ENCODE measurements at places on chromosomes 11 and 22.

GRCh38 chr11:63551091-63551888 lies 11.9 kb downstream of the PLAAT2 start:
- DNase-seq = no peak

DNA sequence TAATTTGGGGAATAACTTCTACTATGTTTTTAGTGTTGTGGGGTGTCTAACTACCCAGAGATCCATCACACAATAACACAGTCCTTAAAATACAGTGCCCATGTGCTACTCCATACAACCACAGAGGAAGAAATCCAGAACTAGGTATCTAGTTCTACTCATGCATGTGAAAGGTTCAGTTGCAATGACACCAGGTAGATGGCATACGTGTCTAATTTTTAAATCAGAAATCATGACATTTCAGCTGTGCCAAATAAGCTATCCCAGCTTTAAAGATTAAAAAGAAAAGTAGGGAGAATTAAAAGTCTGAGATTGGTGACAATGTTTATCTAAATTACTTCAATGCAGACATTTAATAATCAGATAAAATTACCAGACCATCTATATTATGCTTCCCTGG lies 122.2 kb downstream of the CD44 start:
- no peak for DNase-seq

GRCh38 chr22:33347002-33347401 lies 288.8 kb upstream of the SYN3 start:
- DNase-seq = no peak

DNA sequence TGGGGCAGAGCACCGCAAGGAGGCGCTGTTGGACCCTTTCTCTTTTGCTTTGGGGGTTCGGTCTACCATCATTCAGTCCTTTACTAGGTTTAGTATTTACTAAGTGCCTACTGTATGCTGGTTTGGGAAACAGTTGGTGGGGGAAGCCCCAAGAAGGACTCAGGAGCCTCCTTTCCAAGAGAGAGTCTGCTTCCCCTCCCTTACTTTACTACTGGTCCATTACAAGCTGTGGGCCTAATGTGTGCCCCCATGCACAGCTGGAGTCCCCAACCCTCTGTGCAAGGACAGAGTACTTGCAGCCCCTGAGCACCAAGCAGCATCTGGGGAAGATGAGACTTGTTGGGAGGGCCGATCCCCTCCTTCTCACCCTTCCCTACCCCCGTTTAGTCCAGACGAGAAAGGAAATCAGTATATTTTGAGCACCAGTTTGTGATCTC lies 876 bp upstream of the UBE2L6 start:
- peak; percentile 85 for DNase-seq

GRCh38 chr22:27400811-27401210 lies 400.7 kb downstream of the MN1 start:
- DNase-seq = no peak

All from mesenchymal stem cell (in vitro differentiated cells and primary cell).